ENCODE measurements at places on chromosomes 7 and 10. TPM values are rescaled to one million over a fixed set of nuclear protein-coding genes. Genes with fewer than 3 reads are reported as not detected.
A peak's percentile ranks its signal among the peaks of the same experiment; 100 is the strongest.

DNA sequence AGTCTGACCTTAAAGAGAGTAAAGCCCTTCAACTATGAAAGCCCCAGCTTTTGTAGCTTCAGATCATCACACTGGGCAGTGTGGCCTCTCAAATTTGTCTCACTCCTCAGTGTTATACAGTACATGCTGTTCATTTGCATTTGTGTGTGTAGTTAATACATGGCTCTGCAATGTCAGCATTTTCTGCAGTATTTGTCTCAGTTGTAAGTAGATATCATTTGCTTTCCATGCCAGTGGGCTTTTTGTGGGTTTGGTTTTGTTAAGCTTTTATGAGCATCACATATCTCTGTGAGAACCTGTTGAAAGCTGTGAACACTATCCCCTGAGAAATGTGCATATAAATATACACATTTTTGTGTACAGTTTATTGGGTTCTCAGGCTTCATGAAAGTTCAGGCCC is 57.0 kb downstream of the ZNF277 start:
- no peak for DNase-seq

DNA sequence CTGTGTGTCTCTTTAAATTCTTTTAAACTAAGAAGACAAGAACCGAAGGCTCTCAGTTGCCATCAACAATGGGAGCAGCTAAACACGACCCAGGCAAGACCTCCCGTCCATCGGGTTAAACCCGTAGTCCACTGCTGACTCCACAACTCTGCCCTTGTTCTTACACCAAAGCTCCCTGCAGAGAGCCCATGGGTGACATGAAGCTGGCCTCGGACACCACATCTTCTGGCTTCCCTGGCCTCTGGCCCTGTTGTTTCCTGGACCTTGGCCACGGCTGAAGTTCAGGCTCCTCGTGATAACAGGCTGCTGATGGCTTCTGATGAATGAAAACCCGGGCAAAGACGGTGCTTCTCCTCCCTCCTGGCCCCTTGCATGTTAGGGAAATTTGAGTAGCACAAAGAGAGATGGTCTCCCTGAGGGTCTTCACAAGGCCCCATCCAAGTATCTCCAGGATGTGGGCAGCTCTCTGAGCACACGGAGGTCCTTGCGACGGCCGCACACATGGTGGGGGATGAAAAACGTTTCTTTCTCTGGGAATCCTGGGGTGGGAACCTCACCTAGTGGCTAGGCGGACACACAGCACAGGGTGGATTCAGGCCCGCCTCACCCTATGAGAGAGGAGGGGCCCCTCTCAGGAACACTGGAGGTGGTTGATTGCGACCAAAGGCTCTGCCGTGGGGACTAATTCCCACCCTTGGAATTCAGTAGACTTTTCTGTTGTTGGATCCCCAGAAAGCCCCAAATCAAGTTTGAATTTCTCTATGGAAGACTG is 271.1 kb downstream of the ADARB2 start:
- peak; percentile 34 for DNase-seq

GRCh38 chr7:46658281-46658680 is 737.2 kb upstream of the IGFBP3 start:
- DNase-seq, result no peak

DNA sequence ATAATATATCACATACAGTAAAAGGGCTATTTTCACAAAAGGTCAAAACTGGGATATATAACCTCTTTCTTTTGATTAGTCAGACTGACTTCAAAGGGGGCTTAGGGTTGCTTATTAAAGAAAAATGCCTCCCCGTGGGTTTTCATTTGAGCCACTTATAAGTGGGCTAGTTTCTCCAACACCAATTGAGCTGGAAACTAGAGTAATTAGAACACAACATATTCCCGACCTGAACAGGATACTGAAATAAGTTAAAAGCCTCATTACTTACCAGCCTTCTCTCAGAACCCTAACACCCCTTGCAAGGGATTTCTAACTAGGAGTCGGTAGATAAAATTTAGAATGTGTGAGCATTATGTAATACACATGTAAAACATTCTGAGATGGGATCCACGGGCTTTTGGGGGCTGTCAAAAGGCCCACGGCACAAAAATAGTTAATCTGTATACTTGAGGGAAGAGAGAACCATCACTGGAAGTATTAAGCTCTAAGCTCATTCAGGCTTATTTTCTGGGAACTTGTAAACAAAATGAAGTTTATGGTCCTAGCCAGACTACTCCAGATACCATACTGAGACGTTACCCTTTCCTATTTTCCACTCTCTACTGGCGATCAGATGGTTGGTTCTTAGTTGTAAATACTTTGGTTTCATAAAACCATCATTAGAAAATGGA is 29.3 kb upstream of the KMT2E start:
- no peak for DNase-seq

- DNase-seq, result no peak
These were observed 14.4 kb downstream of the HTRA1 start for GRCh38 chr10:122475591-122476332.

- DNase-seq, result no peak
These were observed 160.4 kb downstream of the RPS24 start for GRCh38 chr10:78194050-78194449.

- no peak for DNase-seq
These were observed 2.4 kb downstream of the UROS start for GRCh38 chr10:125820701-125821100.

DNA sequence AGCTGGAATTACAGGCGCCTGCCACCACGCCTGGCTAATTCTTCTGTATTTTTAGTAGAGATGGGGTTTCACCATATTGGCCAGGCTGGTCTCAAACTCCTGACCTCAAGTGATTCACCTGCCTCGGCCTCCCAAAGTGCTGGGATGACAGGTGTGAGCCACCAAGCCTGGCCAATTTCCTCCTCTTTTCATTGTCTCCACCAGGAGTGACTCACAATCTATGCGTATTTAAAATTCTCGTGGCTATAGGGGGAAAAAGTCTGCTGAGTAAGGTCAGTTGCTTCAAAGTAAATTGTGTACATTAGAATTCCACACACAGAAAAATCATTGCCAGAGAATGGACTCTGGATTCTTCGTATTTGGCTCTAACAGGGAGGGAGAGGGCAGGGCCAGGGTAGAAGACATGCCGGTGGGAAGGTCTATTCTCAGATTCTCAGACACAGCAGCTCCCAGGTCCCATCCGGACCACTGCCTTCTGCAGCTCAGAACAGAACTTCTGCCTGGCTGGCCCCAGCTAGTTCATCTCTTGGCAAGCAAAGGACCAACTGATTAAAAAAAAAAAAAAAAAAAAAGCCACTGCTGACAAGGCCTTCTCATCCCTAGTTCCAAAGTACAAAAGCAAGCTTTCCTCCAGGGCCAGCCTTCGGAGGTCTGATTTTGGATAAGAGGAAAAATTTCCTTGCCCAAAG is 22.2 kb downstream of the PSPH start:
- DNase-seq, result peak; percentile 14

GRCh38 chr7:131197920-131198615 is 129.6 kb upstream of the MKLN1 start:
- DNase-seq, result no peak

- DNase-seq, result no peak
These were observed 7.7 kb upstream of the ADGRA1 start for GRCh38 chr10:133079836-133080682.

DNA sequence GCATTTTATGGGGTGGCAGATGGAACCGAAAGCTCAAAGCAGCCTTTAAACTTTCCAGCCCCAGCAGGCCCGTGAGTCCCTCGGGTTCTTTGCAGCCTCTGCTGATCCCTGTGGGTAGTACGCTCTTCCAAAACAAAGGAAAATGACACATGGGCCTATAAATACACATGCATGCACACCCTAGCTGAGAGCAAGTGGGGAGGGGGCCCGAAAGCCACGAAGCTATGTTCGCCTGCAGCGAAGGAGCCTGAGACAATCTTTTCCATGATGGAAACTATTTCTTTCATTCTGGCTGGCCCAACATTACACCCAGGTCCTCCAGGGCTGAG is 32.2 kb downstream of the CALML5 start:
- DNase-seq, result no peak

DNA sequence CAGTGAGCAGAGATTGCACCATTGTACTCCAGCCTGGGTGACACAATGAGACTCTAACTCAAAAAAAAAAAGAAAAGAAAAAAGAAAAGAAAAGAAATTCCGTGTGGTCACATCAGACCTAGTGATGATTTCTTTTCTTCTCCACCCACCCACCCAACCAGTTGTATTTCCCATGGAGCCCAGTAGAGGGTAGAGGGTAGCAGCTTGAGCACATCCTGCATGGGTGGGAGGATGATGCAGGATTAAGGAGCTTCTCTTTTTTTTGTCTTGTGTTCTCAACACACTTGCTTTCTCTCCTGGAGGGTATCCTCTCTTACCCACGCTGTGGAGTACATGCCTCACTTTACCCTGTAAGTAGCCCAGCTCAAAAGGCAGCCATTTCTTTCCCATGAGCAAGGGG is 118.6 kb upstream of the CARD11 start:
- DNase-seq, result no peak

GRCh38 chr7:105782391-105783042 is 93.9 kb downstream of the ATXN7L1 start:
- DNase-seq, result no peak

GRCh38 chr7:36295090-36295489 is 94.6 kb upstream of the ANLN start:
- DNase-seq, result no peak

DNA sequence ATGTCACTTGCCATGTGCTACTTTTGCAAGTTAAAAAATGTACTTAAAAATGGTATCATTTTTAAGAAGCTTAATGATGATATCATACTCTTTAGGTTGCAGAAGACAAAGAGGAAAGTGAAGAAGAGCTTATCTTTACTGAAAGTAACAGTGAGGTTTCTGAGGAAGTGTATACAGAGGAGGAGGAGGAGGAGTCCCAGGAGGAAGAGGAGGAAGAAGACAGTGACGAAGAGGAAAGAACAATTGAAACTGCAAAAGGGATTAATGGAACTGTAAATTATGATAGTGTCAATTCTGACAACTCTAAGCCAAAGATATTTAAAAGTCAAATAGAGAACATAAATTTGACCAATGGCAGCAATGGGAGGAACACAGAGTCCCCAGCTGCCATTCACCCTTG is 6.1 kb downstream of the LMOD2 start:
- no peak for DNase-seq

DNA sequence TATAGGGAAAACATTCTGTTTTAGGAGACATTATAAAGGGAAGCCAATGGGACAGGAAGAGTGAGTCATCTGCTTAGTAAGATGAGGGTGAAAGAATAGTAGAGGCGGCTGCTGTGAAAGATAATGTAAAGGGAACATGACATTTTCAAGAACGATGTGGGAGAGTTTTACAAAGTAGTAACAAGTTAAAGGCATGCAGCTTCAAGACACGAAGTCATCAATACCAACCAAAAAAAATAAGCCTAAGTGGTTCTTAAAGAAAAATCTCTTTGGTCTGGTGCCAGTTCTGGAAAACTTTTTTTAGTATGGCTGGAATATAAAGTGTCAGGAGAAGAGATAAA is 6.1 kb downstream of the GSTO1 start:
- DNase-seq, result no peak

The ZNF775 gene
- 10.9 TPM for total RNA-seq

The MSMB gene
- total RNA-seq, result not detected
